NCI-H2107 (cell line): ENCODE measurements at places on chromosomes 5 and 9.

- DNase-seq = no peak
Observed at GRCh38 chr9:109886617-109887016, 106.6 kb downstream of the PALM2AKAP2 start.

DNA sequence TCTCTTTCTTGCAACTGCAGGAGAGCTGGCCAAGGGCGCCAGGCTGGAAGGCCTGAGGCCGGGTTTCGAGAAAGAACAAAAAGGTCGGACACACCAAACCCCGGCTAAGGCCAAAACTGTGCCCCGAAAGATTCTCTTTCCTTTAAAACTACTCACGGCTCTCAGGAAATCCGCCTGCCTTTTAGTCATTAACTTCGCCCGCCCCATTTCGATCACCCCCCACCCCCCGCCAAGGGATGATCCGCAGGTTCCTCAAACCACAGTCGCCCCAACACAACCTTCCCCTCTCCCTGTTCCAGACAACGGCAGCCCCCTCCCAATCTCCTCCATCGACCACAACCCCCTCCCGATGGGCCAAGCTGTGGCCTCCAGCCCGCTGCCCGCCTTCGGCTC is 536 bp downstream of the FEM1C start:
- peak; percentile 13 for DNase-seq

DNA sequence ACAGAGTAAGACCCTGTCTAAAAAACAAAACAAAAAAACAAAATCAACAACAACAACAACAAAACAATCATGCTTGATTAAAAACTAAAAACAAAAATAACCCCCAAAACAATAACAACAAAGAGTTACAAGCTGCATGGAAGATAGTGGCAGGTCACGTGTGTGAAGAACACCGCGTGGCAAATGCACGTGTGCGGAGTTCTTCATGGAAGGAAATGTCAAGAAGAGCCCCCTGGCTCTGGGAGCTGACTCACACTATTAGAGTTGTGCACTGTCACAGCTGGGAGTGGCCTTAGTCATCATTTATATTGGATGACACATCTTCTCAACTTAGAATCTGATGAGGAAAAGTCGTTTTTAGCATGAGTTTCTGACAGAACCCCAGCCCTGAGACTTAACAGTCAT is 110.5 kb downstream of the JMY start:
- DNase-seq = no peak

DNA sequence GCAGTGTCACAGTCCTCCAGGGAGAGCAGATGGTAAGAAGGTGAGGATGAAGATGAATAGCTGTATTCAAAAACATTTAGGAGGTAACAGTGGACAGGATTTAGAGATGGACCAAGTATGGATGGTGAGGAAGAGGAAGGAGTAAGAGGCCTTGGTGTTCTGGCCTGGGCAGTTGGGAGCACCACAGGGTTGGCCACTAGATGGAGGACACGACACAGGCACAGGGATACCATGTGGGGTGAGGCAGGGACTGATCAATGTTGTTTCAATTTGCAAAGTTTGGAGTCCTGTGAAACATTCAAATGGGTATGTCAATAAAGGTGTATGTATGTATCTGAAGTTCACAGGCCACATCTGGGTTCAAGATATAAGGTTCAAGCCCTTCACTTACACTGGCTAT is 141.1 kb upstream of the RASEF start:
- no peak for DNase-seq

GRCh38 chr5:37739817-37740261 is 100.0 kb downstream of the GDNF start:
- no peak for DNase-seq

DNA sequence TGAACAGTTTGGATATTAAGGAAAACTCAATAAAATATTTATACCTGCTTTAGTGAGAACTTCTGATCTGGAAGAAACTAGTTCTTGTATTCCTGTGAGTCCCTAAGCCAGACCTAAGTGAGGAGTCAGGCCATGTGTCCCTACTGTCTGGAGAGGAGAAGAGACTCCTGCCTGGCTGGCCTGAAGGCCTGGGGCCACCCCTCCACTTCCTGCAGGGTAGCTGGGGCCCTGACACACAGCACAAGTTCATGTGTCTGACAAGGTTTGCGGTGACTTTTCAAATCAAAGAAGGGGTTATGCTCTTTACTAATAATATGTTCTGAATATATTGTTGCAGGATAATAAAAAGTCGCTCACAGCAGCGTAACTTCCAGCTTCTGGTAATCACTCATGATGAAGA is 16.1 kb upstream of the IL13 start:
- DNase-seq = no peak

DNA sequence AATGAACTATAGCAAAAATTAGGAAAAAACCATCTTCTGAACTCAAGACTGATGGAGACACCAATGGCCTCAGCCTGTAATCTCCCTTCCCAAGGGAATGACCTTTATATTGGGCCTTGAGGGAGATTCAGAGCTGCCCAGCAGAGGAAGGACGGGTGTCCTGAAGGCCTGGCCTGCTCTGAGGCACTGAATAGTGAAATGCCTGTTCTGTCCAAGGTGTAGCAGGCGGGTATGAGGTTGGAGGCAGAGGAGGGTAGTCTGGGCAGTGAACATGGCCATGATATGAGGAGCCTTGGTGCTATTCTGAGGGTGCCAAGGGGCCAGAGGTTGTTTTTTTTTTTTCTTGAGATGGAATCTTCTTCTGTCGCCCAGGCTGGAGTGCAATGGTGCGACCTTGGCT is 25.0 kb downstream of the PSD2 start:
- no peak for DNase-seq

DNA sequence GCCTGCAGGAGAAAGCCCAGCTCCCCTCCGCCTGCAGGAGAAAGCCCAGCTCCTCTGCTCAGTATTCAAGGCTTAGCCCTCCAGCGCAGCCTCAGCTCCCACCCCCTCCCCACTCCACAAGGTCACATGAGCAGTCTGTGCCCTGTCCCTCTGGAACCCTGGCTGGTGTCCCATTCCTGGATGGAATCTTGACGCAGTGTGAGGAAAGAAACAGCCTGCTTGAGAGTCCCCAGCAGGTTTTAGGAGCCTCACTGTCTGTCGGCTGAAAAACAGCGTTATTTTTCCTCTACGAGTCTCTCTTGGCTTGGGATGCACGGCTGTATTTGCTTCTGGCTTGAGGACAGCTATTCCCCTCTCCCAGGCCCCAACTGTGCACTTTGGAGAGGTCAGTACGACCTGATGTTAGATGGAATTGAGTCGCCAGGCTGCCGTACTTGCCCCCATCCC is 210.1 kb upstream of the TRIM32 start:
- no peak for DNase-seq

DNA sequence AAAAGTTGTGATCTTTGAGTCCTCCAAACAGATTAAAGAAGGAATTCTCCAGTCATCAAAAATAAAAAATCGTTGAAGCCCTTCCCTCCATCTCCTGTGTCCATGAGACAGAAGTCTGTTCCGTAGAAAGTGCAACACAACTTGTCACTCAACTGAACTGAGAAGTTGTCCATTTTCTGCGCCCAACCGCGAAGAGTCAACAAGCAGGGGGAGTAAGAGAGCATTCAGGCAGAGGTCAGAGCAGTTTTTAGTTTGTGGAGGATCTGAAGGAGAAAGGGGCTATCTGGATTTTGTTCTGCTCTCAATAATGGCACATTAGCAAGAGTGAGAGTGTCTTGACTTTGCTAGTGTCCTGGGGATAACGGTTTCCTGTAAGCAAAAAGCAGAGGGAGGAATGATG is 303.9 kb downstream of the ICE1 start:
- no peak for DNase-seq

DNA sequence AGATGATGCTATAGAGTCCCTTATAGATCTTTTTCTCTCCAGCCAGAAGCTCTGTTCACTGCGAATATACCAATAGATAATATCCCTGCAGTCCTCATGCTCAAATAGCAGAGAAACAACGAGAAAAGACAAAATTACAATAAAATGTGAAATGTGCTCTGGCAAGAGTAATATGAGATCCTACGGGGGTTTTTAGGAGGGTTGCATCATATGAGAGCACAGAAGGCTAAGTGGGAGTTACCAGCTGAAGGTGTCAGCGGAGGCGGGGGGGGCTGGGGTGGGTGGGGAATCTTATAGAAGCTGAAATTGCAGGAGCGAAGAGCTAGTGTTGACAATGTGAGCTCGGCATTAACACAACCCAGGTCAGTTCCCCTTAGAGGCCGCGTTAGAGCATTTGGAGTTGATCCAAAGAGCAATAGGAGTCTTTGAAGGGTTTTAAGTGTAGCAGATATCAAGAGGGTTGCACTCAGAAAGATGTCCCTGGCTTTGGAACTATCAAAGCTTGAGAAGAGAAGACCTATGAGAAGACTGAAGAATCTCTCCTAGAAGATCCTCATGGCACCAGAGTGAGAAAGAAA is 109.7 kb downstream of the BASP1 start:
- no peak for DNase-seq

DNA sequence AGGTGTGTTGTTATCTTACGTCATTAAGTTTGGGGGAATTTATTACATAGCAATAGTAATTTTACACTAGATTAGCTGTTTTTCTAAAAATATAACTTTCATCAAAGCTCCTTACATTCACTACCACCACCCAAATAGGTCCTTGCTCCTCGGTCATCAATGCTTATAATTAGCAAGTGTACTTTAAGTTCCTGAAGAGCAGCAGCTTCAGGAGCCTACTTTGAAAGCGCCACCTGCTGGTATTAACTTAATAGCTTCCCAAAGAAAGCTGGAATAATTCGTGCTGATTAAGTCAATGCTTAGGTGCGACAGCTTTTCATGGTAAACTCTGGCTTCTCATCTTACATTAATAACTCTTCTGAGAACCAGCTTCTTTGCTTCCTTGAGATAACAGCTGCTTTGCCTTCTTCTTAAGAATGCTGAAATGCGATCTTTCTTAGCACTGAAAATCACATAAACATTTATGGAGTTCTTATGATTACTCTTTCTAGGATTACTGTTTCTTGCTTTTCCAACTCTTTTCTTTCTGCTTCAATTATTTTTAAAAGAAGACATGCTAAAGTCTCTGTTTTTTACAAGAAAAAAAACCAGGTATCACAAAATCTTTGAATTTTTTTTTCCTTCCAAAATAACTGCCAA is 10.0 kb upstream of the C5 start:
- peak; percentile 1 for DNase-seq

DNA sequence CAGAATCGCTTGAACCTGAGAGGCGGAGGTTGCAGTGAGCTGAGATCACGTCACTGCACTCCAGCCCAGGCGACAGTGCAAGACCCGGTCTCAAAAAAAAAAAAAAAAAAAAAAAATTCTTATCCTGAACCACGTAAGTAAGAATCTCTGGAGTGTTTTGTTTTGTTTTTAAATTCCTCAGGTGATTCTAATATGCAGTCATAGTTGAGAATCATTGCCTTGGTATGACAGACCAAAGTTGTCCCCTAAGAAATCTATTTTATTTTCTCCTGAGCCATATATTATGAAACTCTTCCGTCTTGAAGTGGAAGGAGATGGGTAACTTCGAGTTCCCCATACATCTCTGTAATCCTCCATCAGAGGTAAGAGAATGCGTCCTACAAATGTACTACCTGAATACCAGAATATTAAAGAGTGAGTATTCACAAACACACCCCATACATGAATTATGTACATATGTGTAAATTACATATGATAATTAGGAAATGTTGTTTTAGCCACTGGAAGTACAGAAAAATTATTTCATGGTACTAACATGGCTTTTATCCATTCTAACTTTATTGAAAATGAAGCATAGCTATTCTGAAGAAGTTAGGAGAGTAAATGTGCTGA is 26.7 kb upstream of the SVEP1 start:
- DNase-seq = no peak

DNA sequence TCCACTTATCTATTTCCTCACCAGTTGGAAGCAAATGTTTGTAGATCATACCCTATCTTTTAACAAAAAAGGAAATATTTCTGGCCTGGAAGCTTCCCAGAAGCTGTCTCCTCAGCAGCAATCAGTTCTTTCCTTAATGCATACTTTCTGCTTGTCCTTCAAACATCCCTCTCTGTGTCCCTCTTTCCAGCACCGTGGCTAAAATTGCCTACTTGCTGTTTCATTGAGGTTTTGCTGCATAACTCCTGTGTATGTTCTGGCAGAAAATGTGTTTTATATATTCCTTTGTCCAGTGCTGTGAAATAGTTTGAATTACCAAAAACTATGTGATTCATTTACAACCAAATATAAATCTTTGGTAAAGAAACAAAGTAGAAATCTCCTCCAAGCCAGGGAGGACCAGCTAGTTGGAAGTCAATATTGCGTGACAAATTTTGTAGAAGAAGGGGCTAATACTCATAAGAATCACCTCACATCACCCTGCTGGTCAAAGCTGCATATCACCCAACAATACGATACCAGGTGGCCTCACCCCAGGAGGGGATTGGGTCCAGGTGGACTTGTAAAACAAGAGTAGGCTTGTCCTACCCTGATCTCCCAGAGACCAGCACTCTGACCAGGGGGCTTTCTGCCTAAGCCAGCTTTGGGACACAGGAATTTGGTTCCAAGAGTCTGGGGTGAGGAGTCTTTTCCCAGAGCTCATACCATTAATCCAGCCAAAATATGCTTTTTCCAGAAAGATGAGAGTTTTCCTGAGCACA is 198.4 kb upstream of the SNX2 start:
- DNase-seq = no peak

DNA sequence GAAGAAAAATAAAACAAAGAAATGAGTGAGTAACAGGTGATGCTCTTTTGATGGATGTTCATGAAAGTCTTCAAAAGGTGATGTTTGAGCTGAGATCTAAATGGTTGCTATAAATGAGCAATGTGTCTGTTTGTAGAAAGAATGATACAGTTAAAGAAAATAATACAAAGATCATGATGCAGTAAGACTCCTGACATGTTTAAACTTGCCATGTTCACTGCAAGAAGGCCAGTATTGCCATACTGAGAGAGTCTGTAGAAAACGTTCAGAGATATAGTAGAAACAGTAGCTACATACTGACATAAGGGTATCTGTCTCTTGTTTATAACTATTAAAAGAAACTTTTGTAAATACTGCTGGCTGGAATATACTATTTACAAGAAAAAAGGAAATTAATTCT is 1609.2 kb upstream of the ACO1 start:
- no peak for DNase-seq

DNA sequence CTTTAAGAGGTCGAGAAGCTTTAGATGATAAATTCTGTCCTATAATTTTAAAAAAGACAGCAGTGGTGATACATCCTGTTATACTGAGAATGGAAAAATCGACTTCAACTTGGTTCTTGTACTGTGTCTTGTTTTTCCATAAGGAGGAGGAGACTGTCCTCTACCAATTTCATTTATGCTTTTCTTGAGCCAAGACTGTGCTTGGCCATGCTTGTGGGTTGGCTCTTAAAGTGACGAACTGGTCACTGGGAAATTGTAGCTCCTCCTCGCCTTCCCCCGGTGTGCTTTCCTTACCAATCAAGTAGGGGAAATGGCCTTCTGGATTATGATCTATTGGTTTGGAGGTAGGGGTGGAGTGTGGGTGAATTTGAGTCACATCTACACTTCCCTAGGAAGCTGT is 67.1 kb upstream of the HSPB3 start:
- DNase-seq = no peak

- DNase-seq = no peak
Observed at GRCh38 chr5:172843825-172844576, 9.9 kb downstream of the ERGIC1 start.

GRCh38 chr5:112977440-112977861 is 853 bp downstream of the DCP2 start:
- no peak for DNase-seq
